Activated CD8-positive, alpha-beta memory T cell treated with anti-CD3 and anti-CD28 coated beads for 1 hour (primary cell): ENCODE measurements at places on chromosomes 4 and X.

DNA sequence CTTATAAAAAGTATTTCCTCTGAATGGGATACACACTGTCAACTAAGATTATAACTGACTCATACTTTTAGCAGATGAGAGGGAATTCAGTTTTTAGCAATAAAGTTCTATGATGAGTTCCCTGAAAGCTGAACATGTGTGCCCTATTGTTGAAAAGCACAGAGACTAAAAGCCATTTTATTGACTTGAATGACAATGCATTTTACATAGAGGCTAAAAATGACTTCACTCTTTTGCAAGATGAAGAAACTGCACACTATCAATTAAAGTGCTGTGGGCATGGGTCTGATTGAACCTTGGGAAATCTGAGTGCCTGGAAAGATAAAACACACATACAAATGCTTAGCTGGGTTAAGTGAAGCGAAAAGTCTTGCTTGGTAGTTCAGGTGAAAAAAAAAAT, 633.4 kb downstream of the PDHA2 start:
- no peak for DNase-seq

GRCh38 chrX:123773258-123773988, 40.6 kb upstream of the THOC2 start:
- DNase-seq, result no peak

GRCh38 chr4:14446904-14447303, 555.4 kb upstream of the CPEB2 start:
- DNase-seq, result no peak

DNA sequence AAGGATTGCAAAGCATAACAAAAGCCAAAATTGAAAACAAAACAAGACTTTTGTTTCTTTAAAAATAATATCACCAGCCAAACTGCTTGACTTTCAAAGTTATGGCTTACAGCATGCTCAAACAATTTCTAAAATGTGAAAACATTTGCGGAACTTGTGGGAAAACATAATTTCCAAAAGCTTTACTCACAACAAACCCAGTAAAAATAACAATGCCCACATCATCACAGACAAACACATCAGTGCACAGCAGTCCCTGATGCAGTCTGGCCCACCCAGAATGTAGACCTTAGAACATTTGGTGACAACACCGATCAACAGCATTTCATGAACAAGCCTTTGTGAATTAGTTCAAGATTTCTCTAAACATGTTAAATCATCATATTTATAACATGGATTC, 98.9 kb downstream of the ARHGAP6 start:
- no peak for DNase-seq

GRCh38 chrX:40987413-40987812, 97.8 kb upstream of the USP9X start:
- no peak for DNase-seq

- no peak for DNase-seq
These were observed 604.2 kb downstream of the EPHA5 start for GRCh38 chr4:65066106-65066505.

GRCh38 chr4:174646326-174646725, 124.0 kb upstream of the HPGD start:
- DNase-seq, result no peak

DNA sequence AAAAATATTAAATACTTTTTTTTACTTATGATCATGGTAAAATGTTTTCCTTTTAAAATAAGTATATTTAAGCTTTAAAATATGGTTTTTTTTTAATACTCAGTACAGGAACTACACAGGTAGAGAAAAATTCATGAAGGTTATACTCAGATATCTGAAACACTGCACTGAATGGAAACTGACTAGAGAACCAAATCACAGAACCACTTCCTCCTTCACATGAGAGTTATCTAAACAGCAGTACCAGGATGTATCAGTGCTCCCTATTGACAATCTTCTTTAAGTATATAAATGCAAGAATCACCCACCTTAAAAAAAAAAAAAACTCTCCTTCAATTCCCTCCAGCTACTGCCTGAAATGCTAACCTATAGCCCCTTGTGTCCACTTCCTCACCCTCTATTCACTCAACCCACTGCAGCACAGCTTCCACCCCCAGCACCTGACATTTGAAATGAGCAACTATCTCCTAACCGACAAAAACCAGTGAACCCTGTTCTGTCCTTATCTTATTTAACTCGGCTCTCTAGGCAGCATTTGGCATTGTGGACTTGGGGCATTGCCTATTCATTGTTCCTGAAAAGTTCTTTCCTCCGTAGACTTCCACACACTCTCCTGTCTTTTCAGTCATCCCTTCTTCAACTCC, 9.1 kb downstream of the SLC7A3 start:
- DNase-seq, result no peak

- no peak for DNase-seq
These were observed 89.3 kb downstream of the RLIM start for GRCh38 chrX:74525116-74525515.

DNA sequence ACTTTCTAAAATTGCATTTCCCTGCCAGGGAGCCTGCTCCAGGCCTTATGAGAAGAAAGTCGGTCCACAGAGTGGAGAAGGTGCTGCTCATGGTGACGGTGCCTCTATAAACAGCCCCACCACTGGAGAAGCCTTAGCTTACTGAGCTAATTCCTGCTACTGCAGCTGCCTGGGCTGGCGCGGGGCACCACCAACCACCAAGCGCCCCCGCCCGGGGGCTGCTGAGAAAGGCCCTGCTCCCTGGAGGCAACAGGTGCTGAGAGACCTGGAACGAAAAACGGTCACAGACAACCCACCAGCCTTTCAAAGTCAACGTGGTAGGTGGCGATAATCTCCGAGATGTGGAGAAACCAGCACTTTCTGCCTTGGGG, 2.9 kb downstream of the HCFC1 start:
- no peak for DNase-seq

DNA sequence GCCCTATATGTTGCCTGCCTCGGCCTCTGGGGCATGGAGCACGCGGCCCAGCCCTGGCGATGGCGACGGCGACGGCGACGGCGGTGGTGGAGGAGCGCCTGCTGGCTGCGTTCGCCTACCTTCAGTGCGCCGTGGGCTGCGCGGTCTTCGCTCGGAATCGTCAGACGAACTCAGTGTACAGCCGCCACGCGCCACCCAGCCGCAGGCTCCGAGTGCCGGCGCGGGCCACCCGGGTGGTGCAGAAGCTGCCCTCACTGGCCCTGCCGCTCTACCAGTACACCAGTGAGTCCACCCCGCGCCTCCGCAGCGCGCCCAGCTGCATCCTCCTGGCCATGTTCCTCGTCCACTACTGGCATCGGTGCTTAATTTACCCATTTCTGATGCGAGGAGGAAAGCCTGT, 83.7 kb upstream of the F9 start:
- no peak for DNase-seq

DNA sequence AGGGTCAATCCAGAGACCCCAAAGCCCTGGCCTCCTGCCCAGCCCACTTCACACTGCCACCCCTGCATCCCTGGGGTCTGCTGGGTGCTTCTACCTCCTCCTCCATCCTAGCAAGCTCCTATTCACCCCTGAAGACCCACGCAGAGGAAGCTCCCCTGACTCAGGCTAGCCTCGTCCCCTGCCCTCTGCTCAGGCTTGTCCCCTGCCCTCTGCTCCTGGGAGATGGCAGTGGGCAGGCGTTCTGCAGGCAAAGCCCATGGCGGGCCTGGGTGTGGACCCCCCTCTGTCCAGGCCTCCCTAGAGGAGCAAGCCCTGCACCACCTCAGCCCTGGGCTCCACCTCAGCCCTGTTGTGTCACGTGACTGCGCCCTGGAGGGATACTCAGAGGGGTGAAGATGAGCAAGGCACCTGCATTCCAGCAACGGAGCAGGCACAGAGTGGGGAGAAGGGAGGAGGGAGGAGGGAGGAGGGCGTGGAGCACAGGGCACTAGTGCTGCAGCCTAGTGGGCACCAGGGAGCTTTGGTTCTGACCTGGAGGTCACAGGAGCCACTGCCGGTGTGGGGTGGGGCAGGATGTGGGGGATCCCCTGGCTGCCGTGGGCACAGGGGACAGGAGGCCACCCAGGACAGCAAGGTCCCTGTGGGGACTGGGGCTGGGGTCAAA, 27.6 kb upstream of the FGFR3 start:
- no peak for DNase-seq
